ENCODE measurements at places on chromosomes 1 and 21.

- no peak overlapping the region for H3K4me3 ChIP-seq
- no peak for DNase-seq
- no peaks in the 10 kb centered on the region for H3K4me1 ChIP-seq
- H3K36me3 ChIP-seq, result no peaks in the 10 kb centered on the region
- H3K27me3 ChIP-seq, result no peaks in the 10 kb centered on the region
Observed at GRCh38 chr1:170634293-170634692, 29.6 kb upstream of the PRRX1 start.

DNA sequence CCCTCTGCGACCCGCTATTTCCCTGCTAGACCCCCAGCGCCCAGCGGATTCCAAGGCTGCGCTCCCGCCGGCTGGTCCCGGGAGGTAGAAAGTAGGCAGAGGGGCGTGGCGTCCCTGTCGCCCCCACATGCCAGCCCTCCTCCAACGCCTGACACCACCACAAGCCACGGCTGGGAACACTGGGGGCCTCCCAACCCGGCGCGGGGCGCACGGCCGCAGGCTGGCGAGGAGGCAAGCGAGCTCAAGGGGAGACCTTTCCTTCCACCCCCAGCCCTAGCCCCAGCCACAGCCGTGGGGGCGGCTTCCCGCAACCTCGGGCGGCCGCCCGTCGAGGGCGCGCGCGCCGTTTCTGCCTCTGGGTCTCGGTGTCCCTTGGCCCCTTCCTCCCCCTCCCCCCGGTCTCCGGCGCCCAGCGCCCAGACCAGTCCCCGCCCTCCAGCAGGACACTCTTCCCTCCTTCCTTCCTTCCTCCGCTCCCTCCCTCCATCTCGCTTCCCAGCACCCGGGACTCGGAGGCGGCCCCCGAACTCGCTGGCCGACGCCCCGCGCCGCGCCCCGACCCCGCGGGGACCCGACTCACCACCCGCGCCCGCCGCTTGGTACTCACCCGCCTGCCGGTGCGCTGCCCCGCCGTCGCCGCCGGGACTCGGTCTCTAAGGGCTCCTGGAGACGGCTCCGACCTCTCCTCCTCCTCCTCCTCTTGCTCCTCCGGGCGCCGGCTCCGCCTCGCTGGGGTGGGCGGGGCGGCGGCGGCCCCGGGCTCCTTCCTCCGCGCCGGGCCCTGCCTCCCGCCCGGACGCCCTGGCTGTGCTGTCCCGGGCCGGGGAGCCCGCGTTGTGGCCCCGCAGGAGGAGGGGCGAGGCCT, at the start of gene GNG12:
TSS of gene GNG12 (minus strand) at position 731 of the 865 bp plus-strand sequence. CDS start 125,781 bp downstream, outside the sequence.
- no peaks in the 10 kb centered on the region for H3K36me3 ChIP-seq
- peak within 1 kb of the TSS; percentile 46 for H3K4me3 ChIP-seq

GRCh38 chr1:99681583-99681982, 35.7 kb downstream of the PALMD start:
- H3K4me3 ChIP-seq, result no peak overlapping the region
- no peak overlapping the region for H3K27ac ChIP-seq
- no peaks in the 10 kb centered on the region for H3K27me3 ChIP-seq
- DNase-seq, result no peak
- H3K4me1 ChIP-seq, result no peaks in the 10 kb centered on the region

DNA sequence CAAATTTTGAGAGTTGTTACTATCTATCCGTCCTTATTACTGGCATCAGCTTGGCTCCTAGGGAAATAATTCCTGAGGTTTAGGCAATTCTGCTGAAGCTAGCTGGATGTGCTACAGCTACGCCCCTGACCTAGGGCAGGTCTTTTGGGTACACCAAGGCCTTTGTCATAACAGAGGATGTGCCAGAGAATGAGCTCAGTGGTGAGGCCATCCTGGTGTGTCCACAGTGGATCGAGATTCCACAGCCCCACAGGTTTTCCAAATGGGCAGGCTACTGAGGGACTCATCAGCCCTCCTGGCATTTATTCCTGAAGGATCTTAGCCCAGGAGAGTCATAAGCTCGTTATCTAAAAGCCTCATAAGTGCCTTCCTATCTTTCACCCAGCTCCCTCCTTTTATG, 475.2 kb upstream of the USP24 start:
- no peak overlapping the region for H3K27ac ChIP-seq
- no peaks in the 10 kb centered on the region for H3K27me3 ChIP-seq
- no peak overlapping the region for H3K4me3 ChIP-seq
- no peak for DNase-seq

DNA sequence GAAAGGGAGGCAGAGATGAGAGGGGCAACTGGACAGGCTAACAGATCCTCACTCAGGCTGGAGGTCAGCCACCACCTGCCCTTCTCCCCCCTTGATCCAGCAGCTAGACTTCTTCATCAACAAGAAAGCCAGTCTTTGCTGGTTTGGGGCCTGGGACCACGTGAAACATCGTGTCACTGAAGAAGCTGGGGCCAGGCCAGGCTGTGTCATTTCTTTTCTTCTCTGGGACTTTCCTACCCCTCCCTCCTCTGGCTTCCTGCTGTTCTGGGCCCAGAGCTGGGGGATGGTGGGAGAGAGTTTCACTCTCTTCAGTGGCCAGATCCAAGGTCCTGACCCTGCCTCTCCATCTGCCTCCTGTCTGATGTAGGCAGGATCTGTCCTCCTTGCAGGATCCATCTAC, 18.1 kb upstream of the SLC26A9 start:
- peaks cover 13% of the 10 kb centered on the region for H3K4me1 ChIP-seq
- H3K4me3 ChIP-seq, result no peak overlapping the region
- no peak for DNase-seq
- no peaks in the 10 kb centered on the region for H3K36me3 ChIP-seq

DNA sequence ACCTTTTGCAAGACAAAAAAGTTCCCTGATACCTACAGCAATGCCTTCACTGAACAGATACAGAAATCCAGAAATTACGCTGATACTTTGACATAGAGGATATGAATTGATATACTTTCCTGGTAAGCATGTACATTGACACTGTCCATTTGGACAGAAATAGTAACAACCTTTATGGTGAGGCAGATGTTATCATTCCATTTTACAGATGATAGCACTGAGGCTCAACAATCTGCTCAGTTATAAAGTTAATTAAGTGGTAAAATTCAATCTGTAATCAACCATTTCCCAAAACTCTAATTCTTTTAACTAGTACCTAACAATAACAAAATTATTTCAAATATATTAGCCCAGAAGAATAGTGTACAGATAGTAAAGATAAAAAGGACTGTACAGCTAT, 20.6 kb downstream of the SCAF4 start:
- no peaks in the 10 kb centered on the region for H3K4me1 ChIP-seq
- no peak for DNase-seq
- no peaks in the 10 kb centered on the region for H3K27me3 ChIP-seq

GRCh38 chr1:12627296-12627695, 9.3 kb upstream of the DHRS3 start:
- H3K4me3 ChIP-seq, result no peak overlapping the region
- DNase-seq, result no peak
- no peaks in the 10 kb centered on the region for H3K36me3 ChIP-seq
- H3K27me3 ChIP-seq, result no peaks in the 10 kb centered on the region

All from thymus (tissue), 14 donors.